ENCODE measurements at places on chromosomes 1 and 21.

GRCh38 chr1:86965012-86965826 lies 50.8 kb downstream of the HS2ST1 start:
- no peak for DNase-seq

DNA sequence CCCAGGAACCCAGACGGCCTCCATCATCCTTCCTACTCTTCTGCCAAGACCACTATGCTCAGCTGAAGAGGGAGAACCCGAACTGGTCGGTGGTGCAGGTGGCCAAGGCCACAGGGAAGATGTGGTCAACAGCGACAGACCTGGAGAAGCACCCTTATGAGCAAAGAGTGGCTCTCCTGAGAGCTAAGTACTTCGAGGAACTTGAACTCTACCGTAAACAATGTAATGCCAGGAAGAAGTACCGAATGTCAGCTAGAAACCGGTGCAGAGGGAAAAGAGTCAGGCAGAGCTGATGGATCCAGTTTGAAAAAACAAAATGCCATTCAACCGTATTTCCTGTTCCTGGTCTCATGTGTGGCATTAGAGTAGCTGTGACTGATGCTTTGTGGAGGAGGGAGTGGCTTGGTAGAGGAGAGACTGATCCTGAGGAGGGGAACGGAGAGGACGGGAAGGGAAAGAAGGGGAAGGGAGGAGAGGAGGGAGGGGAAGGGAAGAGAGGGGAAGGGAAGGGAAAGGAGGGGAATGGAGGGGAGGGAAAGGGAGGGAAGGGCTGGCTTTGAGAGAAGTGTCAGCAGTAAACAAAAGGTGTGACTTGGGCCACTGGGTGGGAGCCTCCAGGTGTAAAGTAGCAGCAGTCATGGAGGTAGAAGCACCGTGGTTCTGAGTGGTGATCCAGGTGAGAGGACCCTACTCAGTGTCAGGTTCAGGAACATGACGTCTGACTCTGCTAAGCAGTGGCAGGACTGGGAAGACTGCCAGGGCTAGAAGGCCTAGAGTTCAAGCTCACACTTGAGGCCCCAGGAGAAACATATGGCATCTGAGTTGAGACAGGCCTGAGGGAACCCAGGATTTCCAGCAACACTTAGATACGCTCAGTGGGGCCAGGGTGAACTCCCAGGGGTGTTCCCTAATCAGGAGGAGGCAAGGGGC lies 846 bp downstream of the HMGB4 start:
- no peak for DNase-seq

- peak; percentile 13 for DNase-seq
Measured at GRCh38 chr21:41747943-41748738, 18.7 kb downstream of the RIPK4 start.

- DNase-seq: no peak
Measured at GRCh38 chr1:217561446-217561845, 69.4 kb downstream of the GPATCH2 start.

DNA sequence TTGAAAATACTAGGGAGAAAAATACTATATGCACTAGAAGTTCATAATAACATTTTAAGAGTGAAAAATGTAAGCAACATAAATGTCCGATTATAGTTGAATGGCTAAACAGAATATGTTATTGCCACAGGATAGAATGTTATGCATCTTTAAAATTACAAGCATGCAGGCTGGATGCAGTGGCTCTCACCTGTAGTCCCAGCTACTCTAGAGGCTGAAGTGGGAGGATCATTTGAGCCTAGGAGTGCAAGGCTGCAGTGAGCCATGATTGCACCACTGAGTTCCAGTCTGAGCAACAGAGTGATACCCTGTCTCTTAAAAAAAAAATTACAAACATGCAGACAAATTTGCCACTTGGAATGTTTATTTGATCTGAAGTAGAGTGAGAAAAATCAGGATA lies 3.0 kb upstream of the BATF3 start:
- no peak for DNase-seq

DNA sequence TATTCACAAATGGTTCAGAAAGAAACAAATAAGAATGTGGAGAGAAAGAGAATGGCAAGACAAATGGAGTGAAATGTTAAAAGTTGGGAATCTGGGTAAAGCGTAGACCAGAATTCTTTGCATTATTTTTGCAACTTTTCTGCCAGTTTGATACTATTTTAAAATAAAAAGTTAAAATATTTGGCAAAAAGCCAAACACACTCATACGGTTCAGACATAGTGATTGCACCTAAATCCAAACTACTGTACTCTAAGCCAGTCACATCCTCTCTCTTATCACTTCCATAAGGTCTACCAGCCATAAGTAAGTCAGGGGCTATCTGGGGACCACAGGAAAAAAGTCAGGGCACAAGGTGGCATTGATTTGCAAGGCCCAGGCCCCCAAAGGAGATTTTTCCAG lies 14.4 kb downstream of the STUM start:
- DNase-seq: no peak

- DNase-seq: no peak
Measured at GRCh38 chr1:41319807-41320711, 41.2 kb upstream of the FOXO6 start.

GRCh38 chr1:12637693-12638092 lies 6.2 kb upstream of the AADACL4 start:
- no peak for DNase-seq

GRCh38 chr1:114561333-114561732 lies 20.1 kb downstream of the BCAS2 start:
- DNase-seq: no peak

- DNase-seq: no peak
Measured at GRCh38 chr1:10839188-10839770, 42.8 kb upstream of the CASZ1 start.

DNA sequence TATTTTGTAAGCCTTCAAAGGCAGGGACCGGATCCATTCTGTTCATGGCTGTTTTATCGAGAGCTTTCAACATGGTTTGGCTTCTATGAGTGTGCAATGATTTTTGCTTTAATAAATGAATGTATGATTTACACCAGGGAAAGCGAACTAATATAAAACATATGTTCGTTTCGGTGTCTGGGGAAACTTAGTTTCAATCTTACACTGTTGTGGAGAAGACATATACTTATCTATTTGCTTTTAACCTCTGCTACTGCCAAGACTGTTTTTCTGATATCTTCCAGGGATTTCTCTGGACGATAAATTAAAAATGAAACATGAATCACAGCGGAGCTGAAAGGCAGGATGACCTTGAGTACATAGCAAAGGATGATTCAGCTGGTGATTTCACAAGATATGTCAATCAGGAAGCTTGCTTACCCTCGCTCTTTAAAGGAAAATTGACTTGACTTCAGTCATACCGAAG lies 14.7 kb upstream of the CYYR1 start:
- DNase-seq: no peak

DNA sequence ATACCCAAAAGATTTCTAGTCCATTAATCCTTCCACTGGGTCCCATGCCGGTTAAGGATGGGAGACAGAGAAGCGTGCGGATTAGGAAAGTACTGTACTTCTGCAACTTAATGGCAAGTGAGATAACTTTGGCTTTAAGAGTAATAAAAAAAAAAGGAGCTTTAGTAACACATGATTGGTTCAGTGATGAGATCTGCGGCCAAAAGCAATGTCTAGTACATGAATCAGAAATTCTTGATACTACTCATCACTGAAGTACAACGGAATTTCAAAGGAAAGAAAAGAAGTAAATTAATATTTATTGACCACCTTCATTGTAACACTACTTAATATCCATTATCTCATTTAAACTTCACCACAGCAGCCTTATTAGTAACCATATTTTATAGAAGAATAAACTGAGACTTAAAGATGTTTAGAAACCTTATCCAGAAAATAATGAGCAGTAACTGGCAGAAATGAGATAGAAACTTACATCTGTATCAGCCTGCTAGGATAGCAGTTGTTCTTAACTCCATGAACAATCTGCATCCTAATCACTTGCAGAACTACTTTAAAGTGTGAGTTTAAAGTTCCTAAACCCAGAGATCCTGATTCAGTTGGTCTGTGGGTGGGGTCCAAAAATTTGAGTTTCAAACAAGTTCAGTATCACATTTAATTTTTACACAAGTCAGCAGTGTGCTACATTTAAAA lies 14.1 kb upstream of the NUF2 start:
- DNase-seq: no peak

DNA sequence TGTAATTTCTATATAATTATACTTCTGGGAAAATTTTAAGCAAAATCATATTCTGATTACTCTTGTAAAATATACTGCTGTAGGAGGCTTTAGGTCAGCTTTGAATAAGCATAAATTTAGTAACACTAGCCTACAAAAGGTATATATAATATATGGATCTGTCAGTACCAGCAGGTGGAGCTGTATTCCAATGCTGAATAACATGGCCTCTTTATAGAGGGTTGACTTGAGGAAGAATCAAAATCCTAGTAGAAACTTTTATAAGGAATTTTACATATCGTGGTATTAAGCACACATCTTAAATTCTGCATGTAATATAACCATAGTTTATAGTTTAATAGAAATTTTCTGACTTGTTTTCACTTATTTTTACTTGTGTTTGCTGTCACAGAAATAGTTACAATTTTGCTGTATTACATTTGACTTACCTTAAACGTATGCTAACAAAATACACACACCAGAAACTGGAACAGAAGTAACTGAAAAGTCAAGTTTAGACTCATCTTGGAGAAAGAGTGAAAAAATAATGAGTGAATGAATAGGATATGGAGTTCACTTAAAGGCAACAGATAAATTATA lies 79.3 kb downstream of the HMCN1 start:
- peak; percentile 8 for DNase-seq

DNA sequence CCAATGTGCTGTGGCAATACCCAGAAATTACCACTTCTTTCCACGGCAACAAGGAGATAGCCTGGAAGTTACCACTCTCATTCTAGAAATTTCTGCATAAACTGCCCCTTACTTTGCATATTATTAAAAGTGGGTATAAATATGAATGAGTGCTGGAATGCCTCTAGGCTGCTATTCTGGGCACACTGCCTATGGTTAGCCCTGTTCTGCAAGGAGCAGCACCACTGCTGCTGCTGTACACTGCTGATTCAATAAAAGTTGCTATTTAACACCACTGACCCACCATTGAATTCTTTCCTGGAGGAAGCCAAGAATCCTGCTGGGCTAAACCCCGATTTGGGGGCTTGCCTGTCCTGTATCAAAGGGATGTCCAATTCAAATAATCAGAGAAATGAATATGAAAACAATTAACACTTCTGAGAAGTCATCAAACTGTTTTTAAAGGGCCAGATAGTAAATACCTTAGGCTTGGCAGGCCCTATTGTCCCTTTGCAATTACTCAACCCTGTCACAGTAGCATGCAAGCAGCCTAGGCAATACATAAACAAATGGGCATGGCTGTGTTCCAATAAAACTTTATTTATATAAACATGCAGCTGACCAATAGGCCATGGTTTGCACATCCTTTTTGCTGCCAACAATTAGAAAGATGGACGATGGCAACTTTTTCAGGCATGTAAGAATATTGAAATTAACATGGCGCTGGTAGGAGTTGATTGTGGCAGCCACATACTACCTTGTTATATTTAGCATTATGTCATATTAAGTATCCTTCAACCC lies 369.4 kb upstream of the B3GALT2 start:
- DNase-seq: no peak

DNA sequence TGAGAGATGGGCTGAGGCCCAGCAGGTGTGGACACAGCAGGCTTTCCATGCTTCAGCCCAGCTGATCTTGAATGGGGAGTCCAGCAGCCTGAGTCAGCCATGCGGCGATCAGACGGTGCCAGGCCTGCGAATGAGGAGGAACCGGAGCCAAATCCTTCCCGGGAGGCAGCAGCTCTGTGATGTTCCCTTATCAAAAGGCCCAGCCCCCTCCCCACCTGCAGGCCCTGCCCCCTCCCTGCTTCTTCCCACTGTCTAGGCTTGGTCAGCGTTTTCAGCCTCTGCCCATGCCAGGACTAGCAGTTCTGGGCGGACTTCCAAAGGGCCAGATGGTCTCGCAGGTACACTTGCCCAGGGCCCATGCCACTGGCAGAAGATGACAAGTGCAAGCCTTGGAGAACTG lies 253.8 kb downstream of the KAZN start:
- peak; percentile 23 for DNase-seq

DNA sequence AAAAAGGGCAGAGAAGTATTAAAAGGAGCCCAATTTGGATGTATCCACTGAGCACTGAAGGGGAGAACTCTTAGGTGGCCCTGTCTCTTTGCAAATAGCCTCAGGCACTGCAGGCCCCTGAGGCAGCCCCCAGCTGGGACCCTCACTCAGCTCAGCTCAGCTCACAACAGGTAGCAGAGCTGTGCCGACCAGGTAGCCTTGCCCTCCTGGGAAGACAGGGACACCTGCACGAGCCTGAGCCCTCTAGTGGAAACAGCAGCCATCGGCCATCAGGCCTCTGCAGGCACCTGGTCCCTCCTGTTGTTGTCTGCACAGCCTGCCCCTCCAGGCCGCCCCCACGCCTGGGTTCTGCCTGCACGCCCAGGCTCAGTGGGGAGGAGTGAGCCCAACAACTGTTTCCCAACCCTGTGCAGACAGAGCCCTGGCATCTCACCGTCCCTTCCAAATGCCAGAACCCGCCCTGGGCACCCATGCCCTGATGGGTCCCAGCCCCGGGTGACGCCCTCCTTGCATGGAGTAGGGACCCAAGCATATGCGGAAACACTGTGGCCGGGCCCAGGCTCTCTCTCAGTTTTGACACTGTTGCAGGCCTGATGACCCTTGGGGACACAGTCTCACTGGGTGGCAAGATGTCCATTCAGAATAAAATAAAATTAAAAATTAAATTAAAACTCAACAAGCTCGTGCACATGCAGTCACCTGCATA lies 60.0 kb upstream of the AJAP1 start:
- no peak for DNase-seq

DNA sequence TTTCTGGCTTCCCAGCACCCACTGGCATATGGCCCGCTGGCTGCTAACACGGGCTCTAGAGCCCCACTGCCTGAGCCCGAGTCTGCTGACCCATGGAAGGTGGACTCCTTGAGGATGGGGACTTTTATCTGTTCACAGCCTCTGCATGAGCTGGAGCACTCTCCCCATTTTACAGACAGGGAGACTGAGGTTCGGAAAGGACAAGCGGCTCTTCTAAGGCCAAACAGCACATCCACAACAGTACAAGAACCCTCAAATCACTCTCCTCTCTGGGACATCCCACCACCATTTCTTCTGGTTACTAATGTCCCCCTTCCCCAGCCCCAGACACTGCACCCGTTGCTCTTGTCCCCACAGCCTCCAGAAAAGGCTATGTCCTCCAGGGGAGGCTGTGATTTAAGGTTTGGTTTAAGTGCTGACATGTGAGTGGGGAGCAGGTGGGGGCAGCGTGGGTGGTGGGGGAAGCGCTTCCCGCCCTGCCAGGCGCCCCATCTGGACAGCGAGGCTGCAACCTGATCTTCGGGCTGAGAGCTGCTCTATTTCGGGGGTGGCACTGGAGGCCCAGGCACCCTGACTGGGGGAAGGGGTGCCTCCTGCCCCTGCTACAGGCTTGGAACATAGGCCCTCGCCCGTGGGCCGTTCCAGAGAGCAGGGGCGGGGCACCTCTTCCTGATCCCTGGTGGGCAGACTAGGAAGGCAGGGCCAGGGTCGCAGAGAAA lies 104.8 kb upstream of the WNT4 start:
- DNase-seq: no peak

DNA sequence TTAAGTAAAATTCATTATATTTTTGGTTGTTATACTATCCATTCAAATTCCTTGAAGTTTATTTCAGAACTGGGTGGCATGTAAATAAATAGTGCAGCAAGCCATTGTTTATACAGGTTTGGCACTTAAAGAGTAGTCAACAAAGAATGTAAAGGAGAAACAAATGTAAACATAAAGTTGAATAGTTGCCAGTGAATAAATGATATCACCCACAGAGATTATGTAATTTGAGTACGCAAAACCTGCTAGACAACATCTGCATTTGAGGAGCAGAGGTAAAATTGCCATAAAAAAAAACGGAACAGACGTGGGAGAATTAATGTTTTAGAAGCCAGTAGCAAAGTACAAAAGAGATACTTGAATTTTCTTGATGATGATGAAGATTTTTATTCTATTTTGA lies 111.6 kb downstream of the ADGRL2 start:
- DNase-seq: peak; percentile 77

- no peak for DNase-seq
Measured at GRCh38 chr1:226268421-226269124, 40.4 kb downstream of the LIN9 start.

Measured in LNCaP clone FGC (cell line).